Esophagus muscularis mucosa (tissue), 4 donors: ENCODE measurements at places on chromosomes 6 and 20.

- no peak for DNase-seq
Observed at GRCh38 chr6:157513004-157513603, 132.1 kb downstream of the ZDHHC14 start.

DNA sequence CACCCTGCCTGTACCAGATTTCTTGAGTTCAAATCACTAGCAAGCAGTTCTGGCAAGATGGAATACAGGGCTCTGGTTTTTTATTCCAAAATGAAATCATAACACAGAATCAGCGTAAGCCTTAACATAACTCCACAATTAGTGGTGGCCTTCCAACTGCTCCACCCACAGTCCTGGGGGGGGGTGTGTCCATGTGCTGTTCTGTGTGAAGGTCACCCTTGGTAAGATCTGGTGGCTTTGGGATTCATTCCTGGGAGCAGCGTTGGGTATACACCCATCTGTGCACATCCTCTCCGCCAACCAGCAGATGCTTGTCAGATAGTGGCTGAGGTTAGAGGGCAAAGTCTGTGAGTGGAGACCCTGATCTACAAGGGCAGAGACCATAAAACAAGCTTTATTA, 49.9 kb upstream of the CD83 start:
- DNase-seq, result no peak

- DNase-seq, result no peak
Observed at GRCh38 chr20:59463541-59463940, 140.8 kb upstream of the PHACTR3 start.

DNA sequence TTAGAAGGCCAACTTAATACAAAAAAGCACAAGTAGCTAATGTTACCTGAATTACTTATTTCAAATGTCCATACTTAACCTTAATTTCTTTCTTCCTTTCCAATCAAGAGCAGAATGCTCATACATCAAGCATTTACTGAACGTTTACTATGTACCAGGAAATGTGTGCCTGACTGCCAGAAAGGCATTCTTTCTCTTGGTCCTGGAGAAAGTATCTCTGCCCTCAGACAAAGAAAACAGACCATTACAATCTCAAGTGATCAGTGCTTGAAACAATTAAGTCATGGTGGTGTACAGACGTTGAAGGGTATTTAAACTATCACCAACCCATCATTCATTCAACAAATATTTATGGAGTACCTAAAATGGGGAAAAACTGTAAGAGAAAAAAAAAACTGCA, 26.4 kb downstream of the CSNK2A1 start:
- no peak for DNase-seq

- no peak for DNase-seq
Observed at GRCh38 chr6:140183881-140184280, 809.4 kb upstream of the CITED2 start.

GRCh38 chr6:52548999-52549398, 27.9 kb downstream of the TRAM2 start:
- no peak for DNase-seq

GRCh38 chr6:97066056-97066455, 141.5 kb downstream of the KLHL32 start:
- no peak for DNase-seq

DNA sequence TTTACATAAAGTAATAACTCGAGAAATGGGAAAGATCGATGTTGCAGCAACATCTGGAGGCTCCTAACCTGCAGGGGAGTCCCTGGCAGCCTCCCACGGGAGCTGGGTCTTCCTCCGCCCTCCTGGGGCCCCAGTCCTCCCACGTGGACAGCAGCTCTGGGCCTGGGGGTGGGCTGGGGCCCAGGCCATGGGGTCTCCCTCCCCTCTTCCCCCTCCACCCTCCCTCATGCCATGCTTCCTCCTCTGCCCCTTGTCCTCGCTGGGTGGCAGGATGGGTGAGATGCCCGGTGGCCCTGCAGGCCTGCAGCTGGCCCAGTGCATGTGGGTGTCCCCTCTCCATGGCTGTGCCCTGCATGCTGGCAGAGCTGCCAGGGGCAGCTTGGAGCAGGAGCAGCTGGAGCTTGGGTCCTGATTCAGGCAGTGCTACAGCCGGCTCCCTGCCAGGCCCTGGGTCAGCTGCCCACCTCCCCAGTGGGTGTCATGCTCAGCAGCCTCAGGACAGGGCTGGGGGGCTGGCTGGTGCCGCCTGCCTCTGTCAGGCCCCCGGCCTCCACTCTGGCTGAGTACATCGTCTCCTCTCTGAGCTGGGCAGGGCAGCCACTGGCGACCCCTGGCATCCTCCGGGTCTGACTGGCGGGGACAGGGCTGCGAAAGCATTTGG, 48.9 kb upstream of the BHLHE23 start:
- DNase-seq, result no peak
